Mesothelial cell of epicardium (in vitro differentiated cells): ENCODE measurements at places on chromosomes 13 and 19.

DNA sequence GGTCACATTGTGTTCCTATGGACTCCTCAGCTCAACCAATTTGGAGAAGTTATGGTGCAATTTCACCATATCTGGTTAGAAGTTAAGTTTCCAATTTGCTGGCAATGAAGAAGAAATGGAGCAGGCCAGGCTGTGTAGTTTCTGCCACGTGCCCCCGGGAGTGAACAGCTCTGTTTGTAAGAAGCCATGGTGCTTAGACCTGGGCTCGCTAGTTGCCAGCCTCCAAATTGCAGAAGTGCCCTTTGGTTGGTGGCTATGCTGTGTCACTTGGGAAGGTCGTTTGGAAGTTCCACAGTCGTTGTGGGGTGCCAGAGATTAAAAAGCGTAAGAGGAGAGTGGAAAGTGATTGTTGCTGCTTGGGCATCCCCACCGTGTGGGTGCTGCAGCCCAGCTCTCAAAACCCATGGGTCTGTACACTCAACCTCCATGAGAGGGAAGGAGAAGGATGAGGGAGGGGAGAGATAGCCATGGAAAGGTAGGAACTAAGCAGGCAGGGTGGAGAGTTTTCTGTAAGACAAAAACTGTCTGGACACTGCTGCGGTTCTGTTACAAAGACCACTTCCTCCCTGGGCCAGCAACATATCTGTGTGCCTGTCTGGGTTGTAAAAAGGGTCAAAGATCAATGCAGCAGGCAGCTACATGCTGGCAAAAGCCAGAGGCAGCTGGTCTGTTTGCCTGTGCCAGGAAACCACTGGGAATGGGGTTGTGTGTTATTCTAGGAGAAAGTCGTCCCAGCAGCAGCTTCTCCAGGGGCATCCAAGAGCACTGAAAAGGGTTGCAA lies 10.8 kb downstream of the ALOX5AP start:
- no peak overlapping the region for H3K4me3 ChIP-seq
- H3K27ac ChIP-seq = no peak overlapping the region
- H3K4me1 ChIP-seq = peaks cover 22% of the 10 kb centered on the region
- no peak for DNase-seq
- no peaks in the 10 kb centered on the region for H3K36me3 ChIP-seq

DNA sequence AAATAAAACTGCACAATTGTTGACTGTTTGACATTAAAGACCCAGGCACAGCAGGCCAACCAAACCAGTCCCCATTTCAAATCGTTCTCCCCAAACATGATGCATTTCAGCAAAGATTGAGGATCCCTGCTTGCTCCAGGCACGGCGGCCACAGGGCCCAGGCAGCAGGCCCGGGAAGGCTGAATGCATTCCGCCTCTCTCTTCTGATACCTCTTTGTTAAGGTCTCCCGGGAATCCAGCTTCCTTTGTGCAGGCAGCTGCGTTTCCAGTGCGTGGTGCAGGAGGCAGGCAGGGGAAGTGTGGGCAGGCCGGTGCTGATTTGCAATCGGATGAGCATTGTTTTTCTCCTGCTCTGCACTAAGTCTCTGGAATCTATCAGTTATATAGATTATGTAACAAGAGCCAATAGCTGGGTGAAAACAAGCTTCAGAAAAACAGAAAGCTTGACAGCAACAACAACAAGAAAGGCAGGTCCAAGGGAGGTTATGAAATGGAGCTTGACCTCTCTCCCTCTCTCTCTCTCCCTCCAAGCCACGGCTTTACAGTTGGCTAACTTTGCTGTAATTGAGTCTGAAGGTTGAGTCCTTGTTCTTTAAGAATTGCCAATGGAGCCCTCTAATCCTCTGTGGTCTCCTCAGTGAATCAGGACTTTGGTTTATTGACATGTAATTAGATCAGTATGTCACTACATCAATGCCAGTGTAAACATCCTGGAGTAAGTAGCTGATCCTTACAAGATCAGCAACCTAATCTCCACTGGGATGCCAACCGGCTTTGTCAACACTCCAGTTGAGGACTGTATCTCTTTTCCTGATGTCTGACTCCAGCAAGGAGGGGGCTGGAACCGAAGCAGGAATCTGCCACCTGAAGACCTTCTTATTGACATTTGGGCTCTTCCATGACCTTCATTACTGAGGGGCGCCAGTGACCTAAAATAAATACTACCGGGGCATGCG lies 338.0 kb downstream of the TEX29 start:
- no peaks in the 10 kb centered on the region for H3K36me3 ChIP-seq
- no peak overlapping the region for H3K27ac ChIP-seq
- DNase-seq = no peak
- peaks cover 69% of the 10 kb centered on the region for H3K27me3 ChIP-seq
- H3K4me1 ChIP-seq = no peaks in the 10 kb centered on the region
- H3K4me3 ChIP-seq = no peak overlapping the region

DNA sequence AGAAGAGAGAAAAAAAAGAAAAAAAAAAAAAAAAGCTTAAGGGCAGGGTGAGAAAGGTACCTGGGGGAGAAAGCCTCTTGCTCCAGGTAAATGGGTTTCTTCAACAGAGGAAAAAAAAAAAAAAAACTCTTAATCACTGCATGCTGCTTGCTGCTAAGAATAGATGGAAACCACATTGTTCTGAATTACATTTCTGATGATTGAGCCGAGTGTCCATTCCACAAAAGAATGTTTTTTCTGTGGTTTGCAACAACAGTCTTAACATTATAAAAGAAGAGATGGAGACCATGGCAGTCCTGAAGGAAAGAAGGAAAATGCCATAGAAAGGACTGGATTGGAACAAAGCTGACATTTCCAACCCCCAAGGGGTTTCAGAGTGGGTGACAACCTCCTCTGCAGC lies 1312.7 kb downstream of the SLITRK1 start:
- H3K4me1 ChIP-seq = no peaks in the 10 kb centered on the region
- H3K36me3 ChIP-seq = no peaks in the 10 kb centered on the region
- H3K27ac ChIP-seq = no peak overlapping the region
- DNase-seq = no peak

DNA sequence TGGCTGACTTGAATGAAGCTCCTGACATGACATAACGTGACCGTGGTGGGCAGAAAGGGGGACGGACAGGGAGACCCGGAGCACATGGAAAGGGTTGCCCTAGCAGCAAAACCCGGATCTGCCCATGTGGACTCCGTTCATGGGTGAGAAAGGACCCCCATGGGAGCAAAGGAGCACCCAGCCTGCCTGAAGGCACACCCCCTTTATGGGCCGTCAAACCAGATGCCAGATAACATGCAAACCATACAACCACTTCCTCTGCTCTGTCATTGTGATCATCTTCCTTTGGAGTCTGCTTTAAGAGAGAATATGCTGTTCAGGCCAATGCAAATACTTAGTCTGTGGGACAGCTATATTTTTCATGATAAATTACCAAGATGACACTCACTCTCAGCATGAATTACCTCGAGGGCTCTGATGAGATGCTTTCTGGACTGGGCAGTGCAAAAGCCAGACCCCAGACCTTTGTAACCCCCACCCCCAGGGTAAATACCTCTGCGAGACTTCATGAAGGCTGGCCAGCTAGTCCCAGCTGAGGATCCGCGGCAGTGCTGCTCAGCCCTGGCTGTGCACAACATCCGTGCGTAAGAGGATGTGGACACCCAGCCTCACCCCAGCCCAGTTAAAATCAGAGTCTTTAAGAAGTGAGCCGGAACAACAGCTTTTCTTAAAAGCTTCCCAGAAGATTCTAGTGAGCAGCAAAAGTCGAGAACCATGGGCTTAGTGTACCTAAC lies 126.6 kb downstream of the USP12 start:
- no peak overlapping the region for H3K4me3 ChIP-seq
- no peaks in the 10 kb centered on the region for H3K36me3 ChIP-seq
- no peak overlapping the region for H3K27ac ChIP-seq
- no peaks in the 10 kb centered on the region for H3K27me3 ChIP-seq
- no peak for DNase-seq
- peaks cover 9% of the 10 kb centered on the region for H3K4me1 ChIP-seq

DNA sequence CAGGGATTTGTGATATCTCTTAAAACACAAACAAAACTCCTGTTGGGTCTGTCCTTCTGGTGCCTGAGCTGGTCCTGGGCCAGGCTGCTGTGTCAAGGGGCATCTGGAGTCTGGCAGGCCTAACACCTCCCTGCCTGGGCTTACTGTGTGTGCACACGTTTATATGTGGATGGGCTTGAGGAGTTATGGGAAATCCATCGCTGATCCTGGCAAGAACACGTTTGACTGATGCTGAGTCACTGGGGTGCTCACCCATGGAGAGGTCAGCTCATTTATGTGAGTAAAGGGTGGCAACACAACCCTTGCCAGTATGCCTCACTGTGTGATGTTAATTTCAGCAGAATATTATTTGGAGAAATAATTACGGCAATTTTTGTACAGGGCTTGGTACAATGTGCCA lies 44.5 kb upstream of the PCDH8 start:
- peaks cover 2% of the 10 kb centered on the region for H3K4me1 ChIP-seq
- no peak overlapping the region for H3K4me3 ChIP-seq
- H3K27me3 ChIP-seq = peaks cover 9% of the 10 kb centered on the region
- H3K27ac ChIP-seq = no peak overlapping the region
- DNase-seq = no peak

GRCh38 chr13:97135883-97136282 lies 86.2 kb upstream of the MBNL2 start:
- H3K4me1 ChIP-seq = peaks cover 33% of the 10 kb centered on the region
- no peaks in the 10 kb centered on the region for H3K36me3 ChIP-seq
- no peaks in the 10 kb centered on the region for H3K27me3 ChIP-seq
- no peak overlapping the region for H3K27ac ChIP-seq
- DNase-seq = no peak

- DNase-seq = no peak
- H3K36me3 ChIP-seq = no peaks in the 10 kb centered on the region
Measured at GRCh38 chr19:19747357-19748220, 14.7 kb upstream of the ZNF14 start.

- DNase-seq = no peak
- H3K4me3 ChIP-seq = no peak overlapping the region
- no peak overlapping the region for H3K27ac ChIP-seq
- no peaks in the 10 kb centered on the region for H3K27me3 ChIP-seq
- no peaks in the 10 kb centered on the region for H3K36me3 ChIP-seq
Measured at GRCh38 chr13:105165449-105166125, 1369.9 kb downstream of the EFNB2 start.

DNA sequence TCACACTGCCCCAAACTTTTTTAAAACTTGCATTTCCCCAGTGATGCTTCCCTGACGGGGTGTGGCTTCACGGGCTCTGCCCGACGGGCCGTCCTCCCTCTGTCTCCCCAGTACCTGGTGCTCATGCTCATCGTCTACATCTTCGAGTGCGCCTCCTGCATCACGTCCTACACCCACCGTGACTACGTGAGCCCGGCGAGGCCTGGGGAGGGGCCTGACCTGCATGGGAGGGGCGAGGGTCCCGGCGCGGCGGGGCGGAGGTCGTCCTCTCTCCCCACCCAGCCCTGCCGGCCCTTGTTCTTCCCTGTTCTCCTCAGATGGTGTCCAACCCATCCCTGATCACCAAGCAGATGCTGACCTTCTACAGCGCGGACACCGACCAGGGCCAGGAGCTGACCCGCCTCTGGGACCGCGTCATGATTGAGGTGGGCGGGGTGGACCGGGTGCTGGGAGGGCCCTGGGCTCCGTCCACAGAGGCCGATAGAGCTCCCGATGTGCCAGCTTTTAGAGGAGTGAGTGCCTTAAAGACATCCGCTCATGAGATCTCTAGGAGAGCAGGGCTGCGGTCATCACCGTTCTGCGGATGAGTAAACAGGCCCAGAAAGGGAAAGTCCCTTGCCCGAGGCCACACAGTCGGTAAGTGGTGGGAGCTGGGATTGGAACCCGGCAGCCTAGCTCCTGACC lies 6.9 kb downstream of the UPK1A start:
- no peak for DNase-seq
- H3K27me3 ChIP-seq = peaks cover 65% of the 10 kb centered on the region
- H3K4me1 ChIP-seq = peaks cover 3% of the 10 kb centered on the region
- no peaks in the 10 kb centered on the region for H3K36me3 ChIP-seq
- no peak overlapping the region for H3K27ac ChIP-seq

- no peaks in the 10 kb centered on the region for H3K27me3 ChIP-seq
- H3K4me3 ChIP-seq = no peak overlapping the region
- DNase-seq = no peak
- H3K36me3 ChIP-seq = peaks cover 32% of the 10 kb centered on the region
Measured at GRCh38 chr19:52331757-52332156, 4.3 kb upstream of the ZNF610 start.

- no peaks in the 10 kb centered on the region for H3K27me3 ChIP-seq
- H3K4me1 ChIP-seq = peaks cover 14% of the 10 kb centered on the region
- H3K36me3 ChIP-seq = no peaks in the 10 kb centered on the region
- no peak for DNase-seq
Measured at GRCh38 chr13:30148786-30149185, 158.6 kb downstream of the KATNAL1 start.

DNA sequence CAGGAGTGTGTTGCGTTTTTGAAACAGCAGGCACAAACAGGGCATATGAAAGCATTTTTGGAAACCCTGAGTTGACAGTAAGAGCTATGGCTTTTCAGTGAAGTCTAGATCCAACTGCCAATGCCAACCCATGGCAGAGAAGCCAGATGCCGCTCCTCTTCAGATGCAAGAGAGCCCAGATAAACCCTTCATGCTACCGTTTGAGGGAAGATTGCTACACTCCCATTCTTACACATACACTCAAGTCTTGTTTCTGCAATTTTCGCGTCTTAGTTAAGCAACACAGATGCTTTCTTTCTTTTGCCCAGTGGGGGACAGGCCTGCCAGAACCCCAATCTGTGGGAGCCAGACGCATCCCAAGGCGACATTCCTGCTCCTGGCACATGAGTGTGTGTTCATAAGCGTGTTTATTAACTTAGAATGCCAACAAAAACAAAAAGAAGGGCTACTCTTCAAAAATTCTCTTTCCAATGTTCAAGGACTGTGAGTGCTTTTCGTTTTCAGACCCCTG lies 10.4 kb downstream of the BORCS8 start:
- no peak for DNase-seq
- no peak overlapping the region for H3K27ac ChIP-seq
- H3K36me3 ChIP-seq = peaks cover 31% of the 10 kb centered on the region

GRCh38 chr19:44810234-44811121 lies 1.6 kb downstream of the BCAM start:
- peaks cover 24% of the 10 kb centered on the region for H3K36me3 ChIP-seq
- peak overlapping the region; percentile 89 for H3K27ac ChIP-seq
- no peak for DNase-seq
- H3K4me1 ChIP-seq = peaks cover 41% of the 10 kb centered on the region

- H3K27ac ChIP-seq = peak overlapping the region; percentile 58
- no peaks in the 10 kb centered on the region for H3K27me3 ChIP-seq
- H3K4me3 ChIP-seq = no peak overlapping the region
- peaks cover 36% of the 10 kb centered on the region for H3K36me3 ChIP-seq
Measured at GRCh38 chr19:12947702-12948611, 2.3 kb downstream of the RAD23A start.

GRCh38 chr19:4059891-4060620 lies 6.6 kb downstream of the ZBTB7A start:
- DNase-seq = no peak
- H3K4me1 ChIP-seq = peaks cover 14% of the 10 kb centered on the region
- peak overlapping the region; percentile 39 for H3K27ac ChIP-seq
- H3K27me3 ChIP-seq = no peaks in the 10 kb centered on the region
- H3K36me3 ChIP-seq = peaks cover 13% of the 10 kb centered on the region
- no peak overlapping the region for H3K4me3 ChIP-seq

- H3K4me1 ChIP-seq = peaks cover 34% of the 10 kb centered on the region
- H3K27me3 ChIP-seq = peaks cover 89% of the 10 kb centered on the region
- DNase-seq = no peak
- H3K27ac ChIP-seq = no peak overlapping the region
Measured at GRCh38 chr19:3366753-3367627, 607 bp downstream of the NFIC start.

GRCh38 chr19:54178581-54179261 lies 5.8 kb upstream of the TMC4 start:
- DNase-seq = no peak
- H3K27ac ChIP-seq = no peak overlapping the region
- H3K4me1 ChIP-seq = no peaks in the 10 kb centered on the region
- no peaks in the 10 kb centered on the region for H3K27me3 ChIP-seq
- no peak overlapping the region for H3K4me3 ChIP-seq
